A549 treated with Hydrocortisone at 1 μM for 4 hours (cell line): ENCODE measurements at places on chromosomes 5 and 9. TPM values are rescaled to one million over a fixed set of nuclear protein-coding genes. Genes with fewer than 3 reads are reported as not detected.

MBLAC2 gene
- total RNA-seq, result 2.0 to 3.0 TPM (median 2.5 TPM) in 5 replicates

PCA3 gene
- not detected in 5 replicates for total RNA-seq

PCDHGB1 gene
- total RNA-seq, result 1.3 to 2.2 TPM (median 1.6 TPM) in 5 replicates

ZNF300 gene
- 2.0 to 3.0 TPM (median 2.3 TPM) in 5 replicates for total RNA-seq

ZDHHC11B gene
- 1.1 to 1.5 TPM (median 1.3 TPM) in 5 replicates for total RNA-seq

CCDC152 gene
- total RNA-seq, result not detected in 5 replicates

NPR3 gene
- 13.8 to 20.7 TPM (median 15.7 TPM) in 5 replicates for total RNA-seq

PPP1R26 gene
- total RNA-seq, result 15.2 to 20.2 TPM (median 18.8 TPM) in 5 replicates
